Activated T-helper 2 cell treated with anti-CD3 and anti-CD28 coated beads, Interferon-gamma antibody, Interleukin-2, Interleukin-4, amounts not matched to agents 10 μg/mL and 5 μg/mL and 100 μg/mL, durations not matched to agents 14 hours and 24 hours and 36 hours (primary cell): ENCODE measurements at places on chromosomes 7 and 10.

- no peak overlapping the region for H3K27ac ChIP-seq
- no peak for DNase-seq
- H3K36me3 ChIP-seq, result peaks cover 76% of the 10 kb centered on the region
- peaks cover 4% of the 10 kb centered on the region for H3K4me1 ChIP-seq
- H3K27me3 ChIP-seq, result no peaks in the 10 kb centered on the region
Observed at GRCh38 chr10:119933179-119933578, 40.6 kb downstream of the SEC23IP start.

- no peak for DNase-seq
- H3K27ac ChIP-seq, result no peak overlapping the region
- no peaks in the 10 kb centered on the region for H3K4me1 ChIP-seq
- no peak overlapping the region for H3K4me3 ChIP-seq
Observed at GRCh38 chr7:54798530-54798929, 39.5 kb upstream of the SEC61G start.

DNA sequence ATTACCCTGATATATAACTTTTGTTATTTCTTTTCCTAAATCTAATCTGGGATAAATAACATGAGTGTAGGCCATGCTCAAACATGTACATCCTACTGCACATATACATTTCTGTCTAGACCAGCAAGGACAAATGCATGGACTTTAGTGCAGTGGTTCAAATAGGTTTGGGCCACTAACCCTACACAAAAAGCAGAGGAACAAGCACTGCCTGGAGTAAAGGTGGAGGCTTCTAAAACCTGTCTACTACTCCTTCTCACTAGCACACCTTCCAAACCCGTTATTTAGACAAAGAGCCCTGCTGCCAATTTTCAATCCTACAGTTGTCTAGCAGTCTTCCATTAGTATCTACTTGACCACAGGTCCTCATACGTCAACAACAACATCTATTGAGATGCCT is 34.8 kb downstream of the SGCE start:
- H3K4me1 ChIP-seq, result peaks cover 10% of the 10 kb centered on the region
- peaks cover 5% of the 10 kb centered on the region for H3K27me3 ChIP-seq
- no peak overlapping the region for H3K4me3 ChIP-seq
- H3K36me3 ChIP-seq, result no peaks in the 10 kb centered on the region
- no peak overlapping the region for H3K27ac ChIP-seq

DNA sequence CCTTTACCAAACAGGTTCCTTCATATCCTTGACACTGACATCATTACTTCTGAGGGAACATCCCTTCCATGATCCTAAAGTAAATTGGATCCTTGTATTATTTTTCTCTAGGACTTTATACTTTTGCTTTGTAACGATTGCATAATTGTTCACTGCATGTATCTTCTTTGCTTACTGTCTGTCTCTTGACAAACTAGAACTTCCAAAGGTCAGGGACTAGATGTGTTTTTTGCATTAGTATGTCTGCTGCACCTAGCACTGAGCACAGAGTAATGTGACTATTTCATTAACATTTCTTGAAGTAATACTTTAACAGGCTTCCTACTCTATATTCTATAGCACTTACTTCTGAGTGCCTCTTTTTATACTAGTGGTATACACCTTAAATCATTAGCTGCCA is 976.6 kb upstream of the SORCS1 start:
- H3K27ac ChIP-seq, result no peak overlapping the region
- H3K27me3 ChIP-seq, result no peaks in the 10 kb centered on the region
- no peaks in the 10 kb centered on the region for H3K36me3 ChIP-seq
- DNase-seq, result no peak
- no peak overlapping the region for H3K4me3 ChIP-seq
- H3K4me1 ChIP-seq, result no peaks in the 10 kb centered on the region

DNA sequence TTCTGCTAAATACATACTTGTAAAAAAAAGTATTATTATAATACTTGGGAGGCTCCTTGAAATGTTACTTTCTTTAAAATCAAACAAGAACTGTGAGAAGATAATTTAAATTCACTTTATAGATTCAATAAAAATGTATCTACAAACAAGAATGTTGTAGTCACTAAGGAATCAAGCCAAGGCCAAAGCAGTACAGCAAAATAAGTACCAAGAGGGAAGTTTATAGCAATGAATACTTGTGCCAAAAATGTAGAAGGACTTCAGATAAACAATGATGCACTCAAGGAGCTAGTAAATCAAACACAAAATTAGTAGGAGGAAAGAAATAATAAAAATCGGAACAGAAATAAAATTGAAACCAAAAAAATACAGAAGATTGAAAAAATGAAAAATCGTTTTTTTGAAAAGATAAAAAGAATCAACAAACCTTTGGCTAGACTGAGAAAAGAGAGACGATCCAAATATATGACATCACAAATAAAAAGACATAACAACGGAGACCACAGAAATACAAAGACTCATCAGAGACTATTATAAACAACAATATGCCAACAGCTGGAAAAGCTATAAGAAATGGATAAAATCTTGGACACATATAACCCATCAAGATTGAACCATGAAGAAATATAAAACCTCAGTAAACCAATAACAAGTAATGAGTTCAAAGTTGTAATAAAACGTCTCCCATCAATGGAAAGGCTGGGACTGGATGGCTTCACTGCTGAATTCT is 286.0 kb upstream of the TMEM229A start:
- H3K4me1 ChIP-seq, result no peaks in the 10 kb centered on the region
- H3K27ac ChIP-seq, result no peak overlapping the region
- H3K4me3 ChIP-seq, result no peak overlapping the region
- H3K27me3 ChIP-seq, result no peaks in the 10 kb centered on the region
- no peaks in the 10 kb centered on the region for H3K36me3 ChIP-seq

DNA sequence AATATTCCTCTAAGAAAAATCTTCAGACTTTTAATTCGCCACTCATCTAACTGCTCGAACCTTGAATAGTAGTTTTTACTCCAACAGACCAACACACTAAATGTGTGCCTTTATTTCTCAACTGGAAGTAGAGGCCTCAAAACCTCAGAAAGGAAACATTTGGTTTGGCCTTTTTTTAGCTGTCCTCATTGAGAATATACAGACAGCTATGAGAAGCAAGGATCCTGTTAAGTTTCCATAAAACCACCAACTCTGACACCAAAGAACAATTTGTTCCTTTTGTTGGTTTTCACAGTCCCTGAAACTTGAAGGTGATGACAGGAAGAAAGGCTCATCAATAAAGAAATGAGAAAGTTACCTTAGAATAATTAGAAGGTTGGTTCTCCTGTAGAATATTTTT is 199.2 kb upstream of the MEOX2 start:
- no peak overlapping the region for H3K27ac ChIP-seq
- DNase-seq, result no peak
- H3K36me3 ChIP-seq, result no peaks in the 10 kb centered on the region

DNA sequence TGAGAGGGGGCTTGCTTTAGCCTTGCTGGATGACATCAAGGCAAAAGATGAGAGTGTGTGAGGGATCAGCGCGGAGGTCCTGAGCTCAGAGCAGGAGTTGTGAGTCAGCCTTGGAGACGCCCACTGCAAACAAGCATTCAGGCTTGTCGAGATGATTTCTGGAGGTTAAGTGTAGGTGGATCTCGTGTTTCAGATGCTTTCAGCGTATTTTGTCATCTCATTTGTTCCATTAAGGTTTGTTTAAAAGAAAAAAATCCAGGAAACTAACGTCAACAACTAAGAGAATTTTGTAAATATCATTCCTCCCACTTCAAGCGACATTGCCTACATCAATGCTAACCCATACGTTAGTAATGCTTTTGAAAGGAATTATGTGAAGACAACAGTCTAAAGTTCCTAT is 715.4 kb upstream of the NRP1 start:
- no peak overlapping the region for H3K4me3 ChIP-seq
- no peak for DNase-seq
- H3K36me3 ChIP-seq, result no peaks in the 10 kb centered on the region
- peaks cover 12% of the 10 kb centered on the region for H3K4me1 ChIP-seq
- no peak overlapping the region for H3K27ac ChIP-seq

DNA sequence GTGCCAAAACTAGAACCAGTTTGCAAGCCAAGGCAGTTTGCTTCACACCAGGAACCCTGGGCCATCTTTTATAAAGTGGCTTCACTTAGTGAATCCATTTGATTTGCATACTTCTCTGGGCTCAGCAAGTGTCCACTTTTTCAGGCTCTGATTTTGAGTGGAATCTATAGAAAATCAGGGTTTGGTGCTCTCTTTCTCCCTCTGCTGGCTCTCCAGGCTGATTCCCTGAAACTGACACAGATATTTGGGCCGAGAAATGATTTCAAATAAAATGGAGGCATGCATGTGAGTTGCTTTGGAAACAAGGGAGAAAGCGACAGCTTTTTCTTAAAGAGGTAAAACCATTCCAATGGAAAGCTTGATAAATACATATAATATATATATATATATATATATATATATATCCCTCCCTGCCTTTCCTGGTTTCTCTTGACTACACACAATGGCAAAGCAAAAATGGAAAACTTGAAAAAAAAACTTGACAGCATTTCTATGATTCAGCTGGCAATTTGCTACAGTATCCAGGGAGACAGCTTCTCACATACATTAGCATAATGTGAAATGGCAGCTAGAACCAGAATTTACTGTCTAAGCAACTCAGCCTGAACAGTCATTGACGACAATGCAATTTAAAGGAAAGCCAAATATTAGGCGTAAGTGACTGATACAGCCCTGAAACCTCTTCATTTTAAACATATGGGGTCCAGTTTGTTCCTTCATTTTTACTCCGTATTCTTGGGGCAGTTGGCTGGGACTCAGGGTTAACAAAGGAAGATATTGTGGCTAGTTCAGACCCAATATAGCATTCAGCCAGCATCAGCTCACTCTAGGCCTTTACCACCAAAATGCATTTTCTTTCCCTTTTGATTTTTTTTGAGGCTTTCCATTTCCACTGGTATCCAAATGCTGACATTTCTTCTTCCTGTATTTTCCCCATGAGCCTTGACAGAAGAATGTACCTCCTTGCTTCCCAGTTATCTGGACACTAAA is 188.5 kb downstream of the TMEM178B start:
- peaks cover 6% of the 10 kb centered on the region for H3K4me1 ChIP-seq
- H3K27ac ChIP-seq, result no peak overlapping the region
- H3K27me3 ChIP-seq, result peaks cover 4% of the 10 kb centered on the region

- peaks cover 2% of the 10 kb centered on the region for H3K4me1 ChIP-seq
- H3K36me3 ChIP-seq, result no peaks in the 10 kb centered on the region
- DNase-seq, result no peak
- H3K27ac ChIP-seq, result no peak overlapping the region
Observed at GRCh38 chr10:7738536-7739407, 35.7 kb downstream of the ITIH2 start.

- no peak overlapping the region for H3K4me3 ChIP-seq
- no peaks in the 10 kb centered on the region for H3K27me3 ChIP-seq
- H3K36me3 ChIP-seq, result no peaks in the 10 kb centered on the region
- H3K27ac ChIP-seq, result no peak overlapping the region
- H3K4me1 ChIP-seq, result no peaks in the 10 kb centered on the region
Observed at GRCh38 chr7:46990761-46991160, 591.1 kb downstream of the TNS3 start.

- no peaks in the 10 kb centered on the region for H3K4me1 ChIP-seq
- peaks cover 30% of the 10 kb centered on the region for H3K27me3 ChIP-seq
- no peak within 1 kb of the TSS for H3K27ac ChIP-seq
- H3K4me3 ChIP-seq, result no peak within 1 kb of the TSS
Observed at GRCh38 chr7:31051598-31052486, at the start of gene ADCYAP1R1. TSS of gene ADCYAP1R1 (plus strand) at chr7:31052308. CDS start at chr7:31063265, 10,957 bp downstream.

DNA sequence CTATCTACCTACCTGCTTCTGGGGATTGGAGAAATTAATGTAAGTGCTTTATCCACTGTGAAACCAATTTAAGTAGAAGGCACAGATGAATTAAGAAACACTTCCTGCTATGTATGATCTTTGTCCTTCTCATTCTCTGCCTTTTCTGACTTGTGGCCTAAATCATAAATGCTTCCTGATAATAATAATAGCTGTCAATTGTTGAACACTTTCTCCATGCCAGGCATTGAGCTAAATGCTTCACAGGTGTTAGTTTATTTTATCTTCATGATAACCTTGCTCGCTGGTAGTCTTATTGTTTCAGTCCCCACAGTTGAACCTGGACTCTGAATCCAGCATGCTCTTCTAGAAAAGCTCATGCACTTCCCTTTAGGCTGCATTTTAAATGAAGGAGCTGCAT is 75.4 kb downstream of the CHN2 start:
- H3K4me3 ChIP-seq, result no peak overlapping the region
- peaks cover 46% of the 10 kb centered on the region for H3K4me1 ChIP-seq
- no peak for DNase-seq
- peaks cover 29% of the 10 kb centered on the region for H3K27me3 ChIP-seq
- peaks cover 6% of the 10 kb centered on the region for H3K36me3 ChIP-seq

DNA sequence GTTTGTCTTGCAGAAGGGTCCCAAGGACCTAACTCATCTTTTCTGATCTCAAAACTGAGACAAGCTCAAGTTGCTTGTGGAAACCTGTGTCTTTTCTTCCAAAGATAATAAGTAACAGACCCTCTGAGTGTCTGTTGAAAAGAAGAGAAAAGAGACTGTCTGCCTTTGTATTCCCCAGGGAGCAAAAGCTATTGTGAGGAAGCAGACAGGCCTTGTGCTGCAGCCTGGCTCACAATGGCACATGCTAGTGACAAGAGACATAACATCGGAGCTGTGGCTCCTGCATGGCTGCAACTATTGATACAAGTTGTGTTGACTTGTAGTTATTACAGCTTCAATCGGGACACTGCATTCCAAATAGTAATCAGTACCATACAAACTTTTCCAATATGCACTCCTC is 202.9 kb downstream of the DKK1 start:
- no peak for DNase-seq
- no peaks in the 10 kb centered on the region for H3K4me1 ChIP-seq
- H3K4me3 ChIP-seq, result no peak overlapping the region
- H3K27ac ChIP-seq, result no peak overlapping the region
- no peaks in the 10 kb centered on the region for H3K36me3 ChIP-seq
- H3K27me3 ChIP-seq, result no peaks in the 10 kb centered on the region

DNA sequence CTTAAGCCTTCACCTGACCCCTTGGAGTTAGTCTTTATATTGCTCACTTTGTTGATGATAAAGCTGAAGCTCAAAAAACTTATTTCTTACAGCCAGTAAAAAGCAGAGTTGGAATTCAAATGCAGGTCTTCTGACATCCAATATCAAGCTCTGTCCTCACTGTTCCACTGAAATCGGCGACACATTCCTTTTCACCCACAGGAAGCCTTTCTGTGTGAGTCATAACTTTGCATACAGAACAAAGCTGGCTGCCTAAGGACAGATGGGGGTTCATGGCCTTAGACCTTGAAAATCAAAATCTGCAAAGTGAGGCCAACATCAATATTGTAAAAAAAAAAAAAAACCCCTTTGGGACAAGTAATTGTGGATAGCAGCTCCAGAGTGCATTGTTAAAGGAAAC is 21.8 kb upstream of the AKR1B1 start:
- peaks cover 2% of the 10 kb centered on the region for H3K4me1 ChIP-seq
- no peak overlapping the region for H3K4me3 ChIP-seq
- no peak for DNase-seq

- H3K27me3 ChIP-seq, result no peaks in the 10 kb centered on the region
- no peaks in the 10 kb centered on the region for H3K36me3 ChIP-seq
- no peak overlapping the region for H3K4me3 ChIP-seq
- H3K4me1 ChIP-seq, result no peaks in the 10 kb centered on the region
- no peak overlapping the region for H3K27ac ChIP-seq
Observed at GRCh38 chr7:112238852-112239610, 32.5 kb downstream of the ZNF277 start.

- DNase-seq, result no peak
- no peak overlapping the region for H3K4me3 ChIP-seq
- peaks cover 27% of the 10 kb centered on the region for H3K27me3 ChIP-seq
- no peaks in the 10 kb centered on the region for H3K36me3 ChIP-seq
- no peak overlapping the region for H3K27ac ChIP-seq
Observed at GRCh38 chr10:31594347-31594873, 275.4 kb downstream of the ZEB1 start.
